H4 (cell line): ENCODE measurements at places on chromosomes 16 and 17. TPM values are rescaled to one million over a fixed set of nuclear protein-coding genes. Genes with fewer than 3 reads are reported as not detected.

GRCh38 chr17:64775701-64776570 lies 113.8 kb upstream of the SMURF2 start:
- DNase-seq: no peak

- no peak for DNase-seq
Measured at GRCh38 chr16:89738538-89739317, 17.4 kb downstream of the ZNF276 start.

GRCh38 chr16:11459722-11460121 lies 114.5 kb downstream of the RMI2 start:
- no peak for DNase-seq

DNA sequence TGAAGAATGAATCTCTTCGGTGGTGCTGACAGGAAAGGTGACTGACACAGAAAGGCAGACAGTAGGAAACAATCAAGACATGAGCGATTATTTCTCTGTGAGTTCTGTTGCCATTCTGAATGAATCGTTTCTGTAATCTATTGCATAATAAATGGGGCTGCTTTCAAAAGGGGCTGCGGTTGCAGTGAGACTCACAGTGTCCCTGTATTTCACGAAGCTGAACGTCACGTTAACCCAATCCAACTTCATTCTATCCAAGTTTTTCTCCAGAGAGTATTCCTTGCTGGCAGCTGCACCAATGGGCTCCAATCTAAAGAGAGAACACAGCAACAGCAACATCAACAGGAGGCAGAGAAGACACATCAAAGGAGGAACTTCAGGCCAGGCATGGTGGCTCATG lies 75.4 kb downstream of the DNAH3 start:
- no peak for DNase-seq

DNA sequence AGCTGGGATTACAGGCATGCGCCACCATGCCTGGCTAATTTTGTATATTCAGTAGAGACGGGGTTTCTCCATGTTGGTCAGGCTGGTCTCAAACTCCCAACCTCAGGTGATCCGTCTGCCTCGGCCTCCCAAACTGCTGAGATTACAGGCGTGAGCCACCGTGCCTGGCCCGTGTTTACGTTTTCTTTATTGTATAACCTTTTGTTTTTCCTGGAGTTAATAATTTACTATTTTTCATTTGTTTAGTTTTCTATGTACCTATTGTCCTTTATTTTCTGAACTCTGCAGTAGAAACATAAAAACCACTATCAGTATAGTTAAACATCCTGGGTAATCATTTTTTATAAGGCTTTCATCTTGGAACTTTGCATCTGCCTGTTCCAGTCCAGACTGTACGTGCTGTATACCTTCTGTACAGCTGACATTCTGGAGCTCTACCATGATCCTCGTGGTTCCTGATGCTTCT lies 73.6 kb downstream of the PPM1E start:
- DNase-seq: no peak

GRCh38 chr17:31452561-31453110 lies 61.2 kb downstream of the RAB11FIP4 start:
- DNase-seq: no peak

GRCh38 chr16:79162977-79163376 lies 437.6 kb downstream of the MAF start:
- DNase-seq: no peak

GRCh38 chr16:71287911-71288310 lies 1.3 kb downstream of the CMTR2 start:
- no peak for DNase-seq

DNA sequence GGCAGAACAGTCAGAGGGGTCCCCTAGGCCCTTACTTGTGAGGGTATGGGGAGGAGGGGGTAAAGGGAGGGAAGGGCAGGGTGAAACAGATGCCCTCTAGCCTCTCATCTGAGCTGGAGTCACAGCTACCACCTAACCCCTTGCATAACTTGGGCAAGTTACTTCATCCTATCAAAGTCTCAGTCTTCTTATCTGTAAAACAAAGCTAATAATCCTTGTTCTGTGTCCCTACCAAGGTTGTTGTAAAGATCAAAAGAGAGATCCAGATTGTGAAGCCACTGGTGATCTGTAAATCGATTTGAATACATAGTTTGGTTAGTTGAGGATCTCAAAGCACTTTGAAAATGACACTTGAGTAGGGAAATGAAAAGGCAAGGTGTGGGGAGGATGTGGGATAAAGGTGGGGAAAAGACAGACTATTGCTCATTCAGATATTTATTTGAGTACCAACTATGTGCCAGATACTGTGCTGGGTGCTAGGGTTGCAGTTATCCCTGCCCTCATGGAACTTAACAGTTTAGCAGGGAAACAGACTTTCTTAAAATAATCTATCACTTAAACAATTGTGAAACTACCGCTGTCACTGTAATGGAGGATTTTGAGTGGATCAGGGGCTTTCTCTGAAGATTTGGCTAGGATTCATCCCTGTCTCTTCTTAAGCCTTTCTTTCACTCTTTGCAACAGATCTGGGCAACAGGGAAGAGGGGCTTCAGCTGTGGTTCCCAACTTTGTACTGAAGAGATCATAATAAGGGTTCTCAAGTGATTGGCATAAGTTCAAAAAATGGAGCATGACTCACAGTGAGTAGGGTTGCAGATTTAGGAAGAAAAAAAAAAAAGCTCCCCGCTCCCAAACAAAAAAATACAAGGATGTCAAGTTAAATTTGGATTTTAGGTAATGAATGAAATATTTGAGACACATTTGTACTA lies 3.0 kb downstream of the HEATR9 start:
- DNase-seq: peak; percentile 33

GRCh38 chr16:69382421-69382820 lies 3.4 kb downstream of the TERF2 start:
- no peak for DNase-seq

DNA sequence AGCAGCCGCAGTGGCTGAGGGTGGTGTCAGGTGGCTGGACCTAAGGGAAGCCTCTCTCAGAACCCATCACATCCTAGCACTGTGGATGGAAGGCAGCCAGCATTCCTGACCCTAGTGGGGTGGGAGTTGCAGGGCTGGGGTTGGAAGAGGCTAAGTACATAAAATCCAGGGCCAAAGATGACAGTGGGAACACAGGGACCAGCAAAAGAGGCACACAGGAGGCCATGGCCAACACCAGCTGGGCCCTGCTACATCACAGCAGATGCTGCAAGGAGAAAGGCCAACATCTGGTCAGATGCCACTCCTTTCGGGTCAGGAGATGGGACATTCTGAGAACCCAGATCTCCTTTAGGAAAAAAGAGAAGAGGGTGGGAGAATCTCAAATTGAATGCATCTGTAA lies 415.4 kb downstream of the SLC39A11 start:
- no peak for DNase-seq

- no peak for DNase-seq
Measured at GRCh38 chr17:79835953-79836509, 3.2 kb downstream of the CBX4 start.

- no peak for DNase-seq
Measured at GRCh38 chr16:11740567-11740966, 2.1 kb downstream of the TXNDC11 start.

DNA sequence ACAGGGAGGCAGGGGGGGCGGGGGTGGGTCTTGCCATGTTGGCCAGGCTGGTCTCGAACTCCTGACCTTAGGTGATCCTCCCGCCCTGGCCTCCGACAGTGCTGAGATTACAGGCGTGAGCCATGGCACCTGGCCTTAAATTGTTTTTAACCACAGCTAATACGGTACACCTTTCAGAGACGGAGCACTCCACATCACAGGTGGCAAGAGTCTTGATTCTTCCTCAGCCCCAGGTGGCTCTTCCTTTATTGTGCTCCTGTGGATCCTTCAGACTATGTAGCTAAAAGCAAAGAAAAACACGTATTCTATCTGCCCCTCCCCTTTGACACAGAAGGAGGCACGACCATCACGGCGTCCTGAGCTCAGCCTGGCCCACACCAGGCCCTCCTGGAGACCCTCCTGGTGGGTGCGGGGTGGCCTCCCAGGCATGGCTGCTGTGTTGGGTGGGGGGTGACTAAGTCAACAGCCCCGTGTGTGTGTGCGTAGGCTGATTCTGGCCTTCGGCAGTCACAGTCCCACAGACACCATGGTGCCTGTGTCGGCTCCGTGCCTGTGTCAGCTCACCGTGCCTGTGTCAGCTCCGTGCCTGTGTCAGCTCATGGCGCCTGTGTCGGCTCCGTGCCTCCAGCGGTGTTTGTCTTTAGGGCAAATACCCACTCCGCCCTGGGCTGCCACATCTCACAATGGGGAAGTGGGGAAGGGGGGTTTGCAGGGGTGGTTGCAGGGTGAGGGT lies 10.8 kb upstream of the SECTM1 start:
- DNase-seq: no peak

DNA sequence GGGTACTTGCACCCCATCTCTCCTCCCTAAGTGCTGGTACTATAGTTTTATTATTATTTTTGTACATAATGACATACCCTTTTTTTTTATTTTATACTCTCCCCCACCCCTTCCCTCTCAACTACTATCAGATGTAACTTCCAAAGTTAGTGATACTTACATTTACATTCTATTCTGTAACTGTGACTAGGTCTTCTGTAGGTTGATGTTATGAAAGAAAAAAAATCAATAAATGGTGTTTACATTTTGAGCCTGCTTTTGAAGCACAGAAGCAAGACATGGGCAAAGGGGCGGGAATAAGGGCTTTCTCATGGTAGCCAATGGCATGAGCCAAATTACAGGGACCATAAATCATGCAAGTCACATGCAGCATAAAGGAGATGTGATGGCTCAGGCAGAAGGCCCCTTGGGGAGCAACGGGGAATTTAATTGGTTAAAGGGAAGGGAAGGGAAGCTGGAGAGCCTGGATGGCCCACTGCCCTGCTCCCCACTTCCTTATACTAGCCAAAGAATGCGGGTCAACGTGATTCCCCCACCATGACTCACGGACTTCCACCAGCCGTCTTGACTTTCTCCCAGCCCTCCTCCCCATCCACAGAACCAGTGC lies 2.4 kb upstream of the ACSF2 start:
- DNase-seq: peak; percentile 96

DNA sequence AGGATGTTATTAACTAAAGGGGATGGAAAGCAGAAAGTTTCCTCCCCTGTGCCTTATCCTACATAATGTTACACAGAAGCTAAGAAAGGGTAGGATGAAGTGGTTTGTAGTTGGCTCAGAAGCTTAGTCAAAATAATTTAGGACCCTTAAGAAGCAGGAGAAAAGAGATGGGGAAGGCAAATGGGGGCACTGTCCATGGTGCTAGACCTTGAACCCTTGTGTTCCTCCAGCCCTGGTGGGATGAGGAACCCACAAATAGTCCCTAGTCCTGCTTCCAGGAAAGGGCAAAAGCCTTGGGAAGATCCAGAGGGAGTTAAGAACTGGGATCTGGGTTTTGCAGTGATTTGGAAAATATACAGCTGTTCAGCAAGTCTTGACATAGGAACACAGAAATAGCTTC lies 54.5 kb downstream of the SLC5A11 start:
- no peak for DNase-seq

DNA sequence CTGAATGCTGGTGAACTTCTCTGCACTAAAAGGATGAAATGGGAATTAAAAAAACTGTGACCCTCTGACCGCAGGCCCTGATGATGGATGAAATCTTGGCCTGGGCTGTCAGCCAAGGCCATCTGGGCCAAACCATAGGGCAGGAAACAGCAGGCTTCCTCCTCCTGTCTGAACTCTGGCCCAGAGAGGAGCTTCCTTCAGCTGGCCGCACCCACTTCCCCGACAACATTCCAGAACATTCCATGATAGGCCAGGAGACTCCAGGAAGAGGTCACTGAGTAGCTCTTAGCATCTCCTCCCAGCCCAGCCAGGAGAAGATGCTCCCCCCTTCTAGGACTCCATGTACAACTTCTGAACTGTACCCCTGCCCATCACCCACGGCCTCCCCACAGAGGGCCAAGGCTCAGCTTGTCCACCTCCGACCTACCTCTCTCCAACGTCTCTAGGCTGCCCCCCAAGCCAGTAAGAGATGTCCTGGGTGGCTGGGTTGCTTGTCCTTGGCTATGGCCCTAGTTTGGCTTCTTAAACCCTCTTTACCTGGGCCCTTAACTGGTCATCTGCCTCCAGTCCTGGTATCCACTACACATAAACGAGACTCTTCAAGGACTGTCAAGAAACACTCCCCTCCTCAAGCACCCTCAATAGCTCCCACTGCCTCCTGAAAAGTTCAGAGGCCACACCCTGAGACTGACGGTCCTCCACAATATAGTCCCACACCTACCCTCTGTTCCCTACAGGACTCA lies 1.7 kb downstream of the RPH3AL start:
- peak; percentile 81 for DNase-seq

DNA sequence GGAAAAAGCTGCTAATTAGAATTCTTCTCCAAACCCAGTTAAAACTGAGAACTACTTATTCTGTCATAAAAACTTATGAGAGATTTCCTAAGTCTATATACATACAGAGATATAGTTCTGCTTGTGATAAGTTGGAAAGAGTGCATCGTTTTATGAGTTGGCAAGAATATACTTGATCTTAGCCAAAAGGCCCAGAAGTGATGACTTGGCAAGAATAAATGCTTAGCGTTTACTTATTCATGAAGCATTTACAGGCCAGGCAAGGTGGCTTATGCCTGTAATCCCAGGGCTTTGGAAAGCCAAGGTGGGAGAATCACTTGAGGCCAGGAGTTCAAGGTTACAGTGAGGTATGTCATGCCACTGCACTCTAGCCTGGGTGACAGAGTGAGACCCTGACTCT lies 81.7 kb downstream of the CYB561 start:
- DNase-seq: no peak

- DNase-seq: no peak
Measured at GRCh38 chr16:27531186-27531585, 18.5 kb downstream of the GTF3C1 start.

The SEC14L5 gene
- total RNA-seq: not detected in 2 replicates

The GPRC5B gene
- total RNA-seq: 0.76 and 1.8 TPM in 2 replicates

The KRT25 gene
- not detected in 2 replicates for total RNA-seq

The SKAP1 gene
- not detected in 2 replicates for total RNA-seq

The KCNJ16 gene
- total RNA-seq: not detected in 2 replicates

The TP53TG3D gene
- total RNA-seq: 0.25 TPM in 1 of 2 replicates, not detected in the other

The KRTAP2-2 gene
- not detected in 2 replicates for total RNA-seq

The CDH1 gene
- not detected in 2 replicates for total RNA-seq

The TUBB3 gene
- 217 and 304 TPM in 2 replicates for total RNA-seq

The OSBPL7 gene
- total RNA-seq: 1.9 and 4.4 TPM in 2 replicates

The RAB37 gene
- not detected in 2 replicates for total RNA-seq

The KRTAP4-9 gene
- not detected in 2 replicates for total RNA-seq
